ENCODE measurements at places on chromosomes 2 and 18. TPM values are rescaled to one million over a fixed set of nuclear protein-coding genes. Genes with fewer than 3 reads are reported as not detected.

The ALK gene
- total RNA-seq: not detected

The CFAP221 gene
- not detected for total RNA-seq

The NT5DC4 gene
- not detected for total RNA-seq

The SP5 gene
- total RNA-seq: not detected

The EGR4 gene
- total RNA-seq: not detected

The MYO3B gene
- not detected for total RNA-seq

The SPATA3 gene
- total RNA-seq: not detected

The MARCHF4 gene
- total RNA-seq: not detected
